Esophagus muscularis mucosa (tissue), 4 donors: ENCODE measurements at places on chromosomes 6 and 20. TPM values are rescaled to one million over a fixed set of nuclear protein-coding genes. Genes with fewer than 3 reads are reported as not detected.

DNA sequence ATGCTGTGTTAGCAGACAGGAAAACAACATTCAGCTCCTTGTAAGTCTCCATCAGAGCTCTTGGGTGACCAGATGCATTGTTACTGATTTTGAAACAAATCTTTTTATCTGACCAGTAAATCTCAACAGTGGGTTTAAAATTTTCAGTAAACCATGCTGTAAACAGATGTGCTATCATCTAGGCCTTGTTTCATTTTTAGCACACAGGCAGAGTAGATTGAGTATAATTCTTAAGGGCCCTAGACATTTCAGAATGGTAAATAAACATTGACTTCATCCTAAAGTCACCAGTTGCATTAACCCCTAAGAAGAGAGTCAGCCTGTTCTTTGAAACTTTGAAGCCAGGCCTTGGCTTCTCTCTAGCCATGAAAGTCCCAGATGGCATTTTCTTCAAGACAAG lies 237.2 kb upstream of the BMP2 start:
- DNase-seq, result no peak

DNA sequence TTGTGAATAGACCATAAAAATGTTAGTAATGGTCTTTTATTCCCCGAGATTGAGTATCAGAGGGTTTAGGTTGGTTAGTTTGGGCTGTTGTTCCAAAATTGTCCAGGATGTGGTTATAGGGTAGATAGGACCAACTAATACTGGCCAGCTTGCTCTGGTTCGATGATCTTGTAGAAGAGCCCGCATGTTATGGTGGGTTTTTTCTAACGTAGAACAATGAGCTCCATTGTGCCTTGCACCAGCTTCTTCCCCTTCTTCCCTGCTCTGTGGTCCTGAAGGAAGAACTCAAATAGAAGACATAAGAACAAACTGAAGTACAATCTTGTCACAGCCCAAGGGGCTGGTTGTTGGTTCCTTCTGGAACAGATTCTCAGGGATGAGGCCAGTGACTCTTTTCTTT lies 70.5 kb downstream of the RREB1 start:
- no peak for DNase-seq

DNA sequence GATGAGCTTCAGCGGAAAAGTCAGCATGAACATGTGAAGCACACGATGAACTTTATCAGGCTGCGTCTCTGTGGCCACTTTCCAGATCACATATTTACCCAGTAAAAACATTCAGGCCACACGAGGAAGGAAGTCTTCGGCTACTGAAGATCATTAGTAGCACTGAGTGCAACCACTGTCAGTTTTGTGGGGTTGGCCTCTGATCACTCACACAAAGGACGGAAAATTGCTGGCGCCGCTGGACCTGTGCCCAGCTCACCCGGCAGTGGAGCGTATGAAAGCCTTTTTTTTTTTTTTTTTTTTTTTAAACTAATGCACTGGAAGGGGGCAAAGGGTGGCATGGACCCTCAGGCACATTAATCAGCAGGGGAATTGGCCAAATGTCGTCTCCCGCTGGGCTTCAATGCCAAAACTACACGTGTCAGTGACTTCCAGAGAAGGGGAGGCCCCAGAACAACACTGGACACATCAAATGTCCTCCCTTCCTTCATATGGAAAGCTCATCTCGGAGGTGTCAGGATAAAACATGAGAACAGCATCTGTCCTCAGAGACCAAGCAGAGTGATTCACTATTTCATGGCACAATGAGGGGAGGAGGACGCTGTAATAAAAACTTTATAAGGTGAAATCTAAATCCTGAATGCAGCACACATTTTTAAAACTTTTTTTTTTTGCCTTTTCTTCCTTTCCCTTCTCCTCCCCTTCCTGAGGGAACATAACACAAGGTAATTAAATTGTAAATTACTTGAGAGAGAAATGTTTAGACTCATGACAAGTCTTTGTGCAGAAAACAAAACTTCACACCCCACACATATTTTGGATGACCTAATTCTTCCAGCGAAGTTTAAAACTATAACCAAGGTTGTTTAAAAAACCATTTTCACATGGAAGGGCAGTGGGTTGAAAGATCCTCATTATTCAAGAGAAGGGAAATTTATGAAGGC lies 223.4 kb downstream of the FOXC1 start:
- DNase-seq, result no peak

GRCh38 chr6:79073888-79074287 lies 4.2 kb downstream of the PHIP start:
- no peak for DNase-seq

DNA sequence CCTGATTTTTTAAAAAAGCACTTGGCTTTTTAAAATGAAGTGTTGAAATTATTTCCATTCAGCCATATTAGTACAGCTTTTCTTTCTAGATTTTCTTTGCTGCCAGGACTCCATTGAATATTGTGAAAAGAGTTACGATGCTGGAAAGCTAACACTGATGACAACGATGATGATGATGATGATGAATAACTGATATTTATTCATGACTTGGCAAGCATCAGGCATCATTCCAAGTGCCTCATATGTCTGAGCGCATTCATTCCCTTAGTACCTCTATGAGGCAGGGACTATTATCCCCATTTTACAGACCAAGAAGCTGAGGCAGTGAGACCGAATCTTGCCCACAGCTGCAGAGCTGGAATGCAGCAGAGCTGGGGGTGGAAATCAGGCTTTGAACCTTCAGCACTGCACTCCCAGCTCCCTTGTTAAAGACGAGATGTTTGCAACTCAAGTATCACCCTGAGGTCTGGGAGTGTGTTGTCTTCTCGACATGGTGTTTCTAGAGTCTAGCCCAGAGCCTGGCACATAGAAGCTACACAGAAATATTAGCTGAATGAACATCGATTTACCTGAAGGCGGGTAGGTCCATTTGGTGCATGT lies 85.5 kb upstream of the FRMD1 start:
- DNase-seq, result peak; percentile 84

DNA sequence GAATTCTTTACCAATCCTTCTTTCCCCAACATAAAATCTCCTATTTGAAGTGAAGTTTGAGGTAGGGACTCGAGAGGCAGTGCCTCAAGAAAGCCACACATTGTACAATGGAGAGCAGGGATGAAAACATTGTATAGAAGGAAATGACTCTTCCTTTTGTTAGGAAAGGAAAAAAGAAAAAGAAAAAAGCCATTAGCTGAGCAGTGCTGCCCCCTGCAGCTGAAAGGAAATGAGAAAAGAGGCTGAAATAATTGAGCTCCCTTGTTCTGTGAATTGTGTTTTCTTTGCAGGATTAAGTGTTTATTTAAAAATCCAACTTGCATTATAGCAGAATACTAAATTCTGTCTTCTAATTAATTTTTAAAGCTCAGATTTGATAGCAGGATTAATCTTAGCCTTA lies 162.9 kb upstream of the SASH1 start:
- DNase-seq, result no peak

GRCh38 chr6:130593200-130593599 lies 227.4 kb downstream of the TMEM200A start:
- no peak for DNase-seq

GRCh38 chr20:59495894-59496510 lies 108.3 kb upstream of the PHACTR3 start:
- no peak for DNase-seq

- peak; percentile 84 for DNase-seq
Observed at GRCh38 chr6:117906958-117907600, at the start of gene SLC35F1. TSS of gene SLC35F1 (plus strand) at chr6:117907264.

- no peak for DNase-seq
Observed at GRCh38 chr20:1968964-1969363, 24.9 kb downstream of the PDYN start.

DNA sequence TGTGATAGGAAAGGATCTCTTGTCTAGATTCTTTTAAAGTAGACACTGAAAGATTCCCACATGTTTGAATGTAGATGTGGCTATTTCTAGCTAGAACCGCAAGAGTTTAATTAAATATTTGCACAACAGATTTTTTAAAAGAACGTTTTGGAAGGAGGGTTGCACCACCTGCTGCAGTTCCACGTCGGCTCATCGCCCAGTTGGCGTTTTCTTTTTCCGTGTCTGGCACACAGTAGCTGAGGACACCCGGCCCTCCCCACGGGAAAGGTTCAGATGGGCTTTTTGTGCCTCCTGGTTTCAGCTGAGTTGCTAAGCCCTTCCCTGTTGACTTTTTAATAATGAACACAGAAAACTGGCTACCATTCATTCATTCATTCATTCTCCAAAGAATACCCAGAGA lies 41.8 kb upstream of the DOK5 start:
- DNase-seq, result no peak

DNA sequence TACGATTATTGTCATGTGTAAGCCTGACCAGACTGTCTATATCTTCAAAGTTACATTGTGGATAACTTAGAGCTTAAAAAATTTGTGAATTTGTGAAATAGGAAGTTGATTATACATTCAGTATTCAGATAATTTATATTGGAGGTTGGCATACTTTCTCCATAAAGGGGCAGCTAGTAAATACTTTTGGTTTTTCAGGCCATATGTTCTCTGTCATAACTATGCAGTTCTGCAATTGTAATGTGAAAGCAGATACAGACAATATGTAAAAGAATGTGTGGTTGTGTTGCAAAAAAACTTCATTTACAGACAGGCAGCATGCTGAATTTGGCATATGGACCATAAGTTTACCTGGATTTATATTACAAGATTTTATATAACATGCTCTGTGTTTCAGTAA lies 29.3 kb downstream of the HSF2 start:
- DNase-seq, result no peak

GRCh38 chr20:53034899-53035298 lies 62.7 kb downstream of the TSHZ2 start:
- DNase-seq, result no peak

DNA sequence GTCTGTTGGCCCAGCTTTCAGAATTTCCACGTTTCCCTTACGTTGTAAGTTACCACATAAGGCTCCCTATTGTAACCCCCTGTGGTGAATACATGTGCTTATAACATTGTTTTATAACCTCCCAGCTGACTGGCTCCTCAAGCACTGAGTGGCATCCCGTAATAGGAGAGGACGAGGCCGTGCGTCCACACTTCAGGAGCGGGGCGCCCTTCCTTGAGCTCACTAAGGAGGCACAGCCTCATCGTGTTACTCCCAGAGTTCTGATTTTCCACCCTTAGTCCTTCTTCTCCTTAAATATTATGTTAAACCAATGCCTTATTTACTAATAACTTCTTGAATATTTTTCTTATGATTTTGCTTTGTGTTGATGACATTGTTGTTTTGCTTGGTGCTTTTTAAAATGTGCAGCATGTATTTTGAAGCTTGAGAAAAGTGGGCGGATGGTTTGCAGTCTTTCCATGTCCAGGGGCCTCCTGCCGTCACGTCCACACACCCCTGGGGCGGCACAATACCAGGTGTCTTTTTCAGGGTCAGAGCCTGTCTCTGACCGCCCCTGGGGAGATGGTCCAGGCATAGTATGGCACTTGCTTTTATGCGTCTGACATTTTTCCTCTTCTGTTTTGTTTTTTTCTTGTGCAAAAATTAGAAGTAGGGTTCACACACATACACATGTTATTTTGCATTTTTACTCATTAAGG lies 181.8 kb downstream of the DLL1 start:
- no peak for DNase-seq

The ANGPT4 gene
- not detected for total RNA-seq

The ZNF831 gene
- total RNA-seq, result 0.42 TPM

The NKX2-2 gene
- not detected for total RNA-seq

The OR12D3 gene
- not detected for total RNA-seq

The LRRN4 gene
- not detected for total RNA-seq

The PLEKHG1 gene
- 22.0 TPM for total RNA-seq

The CEP162 gene
- 7.5 TPM for total RNA-seq

The STK4 gene
- total RNA-seq, result 26.0 TPM

The ANKRD6 gene
- total RNA-seq, result 10.1 TPM
